ENCODE measurements at places on chromosomes 1 and 21. TPM values are rescaled to one million over a fixed set of nuclear protein-coding genes. Genes with fewer than 3 reads are reported as not detected.

The CFHR5 gene
- total RNA-seq, result not detected

The PLA2G2D gene
- total RNA-seq, result not detected

The RHCE gene
- total RNA-seq, result 0.65 TPM

The FAM167B gene
- 23.5 TPM for total RNA-seq

The MTARC1 gene
- total RNA-seq, result 3.8 TPM

The PYGO2 gene
- total RNA-seq, result 18.3 TPM

The KIAA0040 gene
- total RNA-seq, result 13.4 TPM

The CA6 gene
- not detected for total RNA-seq
